ENCODE measurements at places on chromosomes 16 and 17.

GRCh38 chr17:77369544-77369971 is 228.8 kb downstream of the SEC14L1 start:
- no peak for DNase-seq

- DNase-seq, result no peak
Measured at GRCh38 chr16:68003031-68003430, 3.7 kb upstream of the DPEP2 start.

GRCh38 chr17:40986920-40987319 is 2.8 kb upstream of the KRT40 start:
- no peak for DNase-seq

DNA sequence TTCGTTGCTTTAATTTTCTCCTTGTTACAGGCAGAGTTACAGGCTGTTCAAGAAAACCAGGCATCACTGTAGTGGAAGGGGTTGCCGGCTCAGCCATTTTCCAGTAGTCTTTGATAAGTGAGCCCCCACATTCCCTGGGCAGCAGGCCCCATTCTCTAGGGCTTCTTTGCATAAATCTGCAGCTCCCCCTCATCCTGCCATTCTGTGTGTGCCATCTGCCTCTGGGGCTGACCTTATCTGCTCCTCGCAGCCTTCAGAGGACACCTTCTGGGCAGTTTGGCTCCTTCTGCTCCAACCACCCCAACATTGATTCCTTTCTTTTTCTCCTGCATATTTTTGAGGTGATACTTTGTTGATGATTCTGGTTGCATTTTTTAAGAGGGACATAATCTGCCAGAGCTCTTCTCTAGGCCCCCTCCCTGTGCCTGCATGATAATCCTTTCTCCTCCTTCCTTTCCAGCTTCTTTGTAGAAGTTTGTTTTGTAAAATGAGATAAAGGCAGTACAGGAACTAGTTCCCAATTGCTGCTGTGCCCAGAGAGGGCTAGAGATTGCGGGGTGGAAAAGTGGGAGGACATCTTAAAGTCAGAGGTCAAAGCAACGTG is 17.1 kb downstream of the RND2 start:
- no peak for DNase-seq

- no peak for DNase-seq
Measured at GRCh38 chr16:81994485-81994884, 16.8 kb downstream of the SDR42E1 start.

DNA sequence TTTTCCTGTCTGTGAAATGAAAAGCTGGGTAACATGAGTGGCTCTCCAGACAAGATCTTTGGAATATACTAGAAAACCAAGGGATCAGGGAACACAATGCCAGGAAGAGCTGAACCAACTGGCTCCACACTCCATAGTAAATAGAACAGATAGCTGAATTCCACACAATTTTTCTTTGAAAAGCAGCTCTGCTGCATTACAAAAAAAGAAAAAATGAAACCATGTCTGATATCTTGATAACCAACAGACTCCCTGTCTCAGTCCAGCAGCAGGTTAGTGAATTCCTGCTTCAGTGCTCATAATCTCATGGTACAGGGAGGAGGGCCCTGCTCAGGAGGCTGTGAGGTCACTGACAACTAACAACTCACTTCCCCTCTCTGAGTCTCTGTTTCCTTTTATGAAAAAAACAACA is 97.1 kb downstream of the CDH11 start:
- no peak for DNase-seq

GRCh38 chr17:81513753-81514488 is 1.3 kb upstream of the ACTG1 start:
- DNase-seq, result no peak

DNA sequence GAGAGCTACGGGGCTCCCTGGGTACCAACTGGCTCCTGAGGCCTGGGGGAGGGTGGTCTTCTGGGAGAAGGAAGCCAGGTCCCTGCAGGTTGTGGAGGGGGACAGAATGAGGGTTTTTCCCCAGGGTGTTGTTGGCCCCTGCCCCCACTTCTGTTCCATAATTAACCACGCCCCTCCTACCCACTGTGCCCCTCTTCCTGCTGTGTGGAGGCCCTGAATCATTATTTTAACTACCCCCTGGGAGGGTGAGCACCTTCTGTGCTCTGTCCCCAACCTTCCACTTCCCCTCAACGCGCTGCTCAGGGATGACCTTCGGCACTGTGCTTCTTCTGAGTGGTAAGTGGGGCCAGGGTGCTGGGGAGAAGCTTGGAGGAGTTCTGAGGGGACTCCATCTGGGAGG is at the start of gene ITGAD:
Gene ITGAD (plus strand): TSS at position 280 of the 400 bp plus-strand sequence. CDS start 26 bp downstream, at position 306.
- DNase-seq, result no peak

DNA sequence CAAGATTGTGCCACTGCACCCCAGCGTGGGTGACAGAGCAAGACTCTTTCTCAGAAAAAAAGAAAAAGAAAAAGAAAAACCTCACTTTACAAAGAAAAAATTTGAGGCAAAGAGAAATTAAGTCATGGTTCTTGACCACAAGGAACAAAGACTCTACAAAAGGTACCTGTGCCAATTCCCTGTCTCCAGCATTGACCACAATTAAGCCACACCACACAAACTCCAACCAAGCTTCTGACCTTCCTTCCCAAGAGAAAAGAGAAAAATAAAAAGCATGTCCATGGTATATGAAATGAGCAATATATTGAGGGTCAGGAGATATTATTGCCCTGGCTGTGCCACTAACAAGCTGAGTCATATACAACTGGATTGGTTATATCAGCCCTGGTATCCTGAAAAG is 146.3 kb upstream of the NOG start:
- DNase-seq, result no peak

DNA sequence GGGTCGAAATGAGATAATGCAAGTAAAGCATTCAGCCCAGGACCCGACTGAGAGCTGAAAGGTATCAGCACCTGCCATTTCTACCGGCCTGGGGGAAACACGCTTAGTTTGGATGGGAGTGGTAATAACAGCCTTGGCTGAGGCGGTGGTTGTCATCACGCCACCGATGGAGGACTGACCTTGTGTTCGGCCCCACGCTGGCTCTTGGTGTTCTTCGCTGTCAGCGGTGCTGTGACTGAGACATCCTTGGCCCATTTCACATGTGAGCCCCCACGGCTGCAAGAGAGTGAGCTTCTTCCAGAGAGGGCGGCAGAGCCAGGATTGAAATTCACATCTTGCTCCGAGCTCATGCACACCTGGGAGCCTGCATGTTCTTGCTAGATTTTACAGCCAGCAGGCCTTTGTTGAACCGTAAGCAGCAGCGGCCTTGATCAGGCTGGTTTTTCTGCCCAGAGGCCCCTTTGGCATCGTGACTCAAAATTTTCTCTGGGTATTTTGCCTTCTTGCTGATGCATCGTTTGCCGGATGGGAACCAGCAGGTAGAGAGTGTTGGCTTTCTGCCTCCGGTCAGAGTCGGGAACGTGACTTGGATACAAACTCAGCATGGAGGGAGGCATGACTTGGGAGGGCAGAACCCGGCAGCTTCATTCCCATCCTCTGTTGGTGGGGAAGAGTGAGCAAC is 341.5 kb downstream of the SNX29 start:
- DNase-seq, result no peak

GRCh38 chr17:27265333-27265732 is 28.6 kb upstream of the WSB1 start:
- no peak for DNase-seq

- no peak for DNase-seq
Measured at GRCh38 chr16:89920723-89921122, 2.1 kb downstream of the MC1R start.

GRCh38 chr17:57604771-57605674 is 140.1 kb downstream of the CCDC182 start:
- DNase-seq, result no peak

- DNase-seq, result no peak
Measured at GRCh38 chr17:81428948-81429774, 33.9 kb downstream of the BAHCC1 start.

- no peak for DNase-seq
Measured at GRCh38 chr16:81612351-81613163, 166.5 kb upstream of the PLCG2 start.

DNA sequence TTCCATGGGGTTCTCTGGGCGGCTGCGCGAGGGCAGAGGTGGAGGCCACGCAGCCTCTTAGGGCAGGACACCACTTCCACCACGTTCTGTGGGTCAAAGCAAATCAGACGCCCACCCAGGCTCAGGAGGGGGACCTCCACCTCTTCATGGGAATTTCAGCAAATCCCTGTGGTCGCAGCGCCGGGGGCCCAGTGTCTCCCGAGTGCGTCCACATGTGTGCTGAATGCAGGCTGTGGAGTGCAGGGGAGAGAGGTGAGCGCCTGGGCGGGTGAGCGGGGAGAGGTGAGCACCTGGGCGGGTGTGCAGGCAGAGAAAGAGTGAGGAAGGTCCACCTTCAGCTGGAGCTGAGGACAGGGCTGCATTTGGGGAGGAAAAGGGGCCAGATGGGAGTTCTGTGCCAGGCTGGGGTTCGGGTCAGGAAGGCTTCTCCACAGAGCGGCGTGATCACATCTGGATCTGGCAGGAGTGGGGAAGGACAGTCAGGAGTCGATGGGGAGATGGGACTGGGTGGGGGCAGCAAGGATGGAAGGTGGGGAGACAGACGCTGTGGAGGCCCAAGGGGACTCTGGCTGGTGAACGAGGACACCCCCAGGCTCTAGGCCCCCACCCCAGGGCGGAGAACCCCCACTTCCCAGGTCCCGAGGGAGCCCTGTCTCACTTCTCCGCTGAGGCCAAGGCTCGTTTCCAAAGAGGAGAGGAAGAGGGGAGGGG is 36.8 kb upstream of the CBFA2T3 start:
- no peak for DNase-seq

GRCh38 chr17:74739227-74739831 is 2.3 kb downstream of the RAB37 start:
- no peak for DNase-seq

DNA sequence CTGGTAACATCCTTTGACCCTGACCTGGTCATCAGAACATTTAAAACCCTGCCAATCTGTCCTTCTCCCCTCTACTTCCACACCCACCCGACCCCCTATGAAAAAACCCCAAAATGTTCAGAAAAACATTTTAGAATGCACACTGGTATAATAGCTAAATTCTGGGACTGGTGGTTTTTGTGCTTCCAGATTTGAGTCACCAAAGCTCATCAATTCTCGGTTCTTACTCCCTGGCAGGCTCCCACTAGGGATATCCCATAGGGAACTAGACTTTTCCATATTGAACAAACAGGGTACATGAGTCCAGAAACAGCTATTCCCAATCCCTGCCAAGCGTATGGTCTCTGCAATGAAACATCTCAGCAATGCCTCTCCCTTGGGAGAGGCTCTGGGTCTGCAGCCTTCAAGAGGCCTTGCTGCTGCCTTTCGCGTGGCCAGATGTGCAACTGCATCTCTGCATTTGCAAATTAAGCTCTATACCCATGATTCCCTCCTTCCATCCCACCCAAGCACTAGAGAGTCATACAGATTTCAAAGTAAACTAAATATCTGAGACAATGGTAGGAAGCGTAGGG is 67.7 kb downstream of the SMG6 start:
- DNase-seq, result no peak

DNA sequence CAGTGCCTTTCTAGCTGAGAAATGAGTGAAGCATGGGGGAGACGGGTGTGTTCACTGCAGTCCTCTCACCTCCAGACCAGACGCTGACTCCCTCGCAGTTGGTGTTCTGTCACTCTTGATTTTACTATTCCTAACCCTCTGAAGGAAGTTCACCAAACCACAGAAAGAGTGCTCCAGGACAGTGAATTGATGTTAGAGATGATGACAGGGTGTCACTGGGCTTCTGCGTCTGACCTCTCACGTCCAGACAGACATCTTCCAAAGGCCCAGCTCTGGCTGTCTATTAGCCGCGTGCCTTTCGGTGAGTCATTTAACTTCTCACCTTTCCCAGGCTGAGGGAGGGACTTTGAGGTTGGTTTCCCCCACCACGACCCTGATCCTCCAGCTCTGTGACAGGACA is 8.2 kb downstream of the CRAMP1 start:
- no peak for DNase-seq

DNA sequence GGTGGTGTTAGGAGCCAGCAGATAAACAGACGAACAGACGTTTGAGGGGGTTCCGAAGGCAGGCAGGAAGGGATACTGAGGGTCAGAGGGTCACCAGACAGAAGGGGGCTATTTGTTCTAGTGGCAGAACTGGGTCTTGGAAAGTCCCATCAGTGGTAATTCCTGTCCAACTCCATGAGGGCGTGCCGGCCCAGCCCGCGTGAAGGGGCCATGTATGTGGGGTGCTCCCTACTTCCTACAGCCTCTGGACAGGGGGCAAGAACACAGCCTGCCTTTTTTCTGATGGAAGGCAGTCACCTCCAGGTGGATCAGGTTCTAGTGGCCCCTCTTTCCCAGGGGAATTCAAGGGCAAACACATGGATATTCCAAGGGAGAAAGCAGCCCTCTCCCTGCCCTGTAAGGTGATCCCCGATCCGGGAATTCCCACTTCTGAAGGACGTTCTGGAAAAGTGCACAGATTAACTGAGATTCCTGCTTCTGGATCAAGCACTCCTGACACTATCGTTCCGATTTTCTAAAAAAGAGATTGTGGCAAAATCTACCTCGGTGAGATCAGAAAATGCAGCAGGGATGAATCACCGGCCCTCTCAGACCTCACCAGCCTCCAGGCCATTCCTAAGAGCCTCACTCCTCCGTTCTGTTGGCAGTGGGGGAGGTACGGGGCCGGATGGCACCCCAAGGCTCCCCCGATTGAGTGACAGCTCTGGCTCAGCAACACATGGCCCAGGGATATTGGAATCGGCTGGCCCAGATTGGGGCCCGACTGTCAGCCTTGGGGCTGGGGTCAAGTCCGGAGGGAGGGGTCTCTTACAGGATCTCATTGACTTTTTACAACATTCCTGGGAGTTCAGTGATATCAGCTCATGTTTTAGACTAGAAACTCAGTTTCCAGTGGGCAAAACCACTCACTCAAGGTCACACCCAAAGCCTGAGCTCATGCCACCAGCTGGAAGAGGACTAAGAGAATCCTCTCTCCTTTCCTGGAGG is 12.4 kb downstream of the STX1B start:
- no peak for DNase-seq

DNA sequence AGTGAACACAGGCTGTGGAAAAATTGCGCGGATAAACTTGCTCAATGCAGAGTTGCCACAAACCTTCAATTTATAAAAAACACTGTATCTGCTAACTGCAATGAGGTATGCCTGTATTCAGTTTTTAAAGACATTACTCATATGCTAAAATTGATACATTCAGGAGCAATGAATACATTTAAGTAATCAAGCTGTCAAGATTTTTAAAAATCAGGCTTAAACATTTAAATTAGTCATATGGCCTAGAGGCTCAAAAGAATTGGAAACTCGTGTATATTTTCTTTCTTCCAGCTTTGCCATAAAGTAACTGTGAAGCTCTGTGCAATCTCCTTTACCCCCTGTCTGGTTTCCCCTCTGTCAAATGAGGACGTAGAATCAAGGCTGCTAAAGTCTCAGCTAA is 4.1 kb downstream of the SYNRG start:
- no peak for DNase-seq

- no peak for DNase-seq
Measured at GRCh38 chr16:88896238-88897070, 30.0 kb upstream of the PABPN1L start.
